Vagina (tissue), 2 donors: ENCODE measurements at places on chromosomes 2 and 18.

- DNase-seq = no peak
These were observed 303.4 kb upstream of the NCKAP5 start for GRCh38 chr2:133871545-133872209.

GRCh38 chr18:48975120-48975816 lies 24.5 kb upstream of the SMAD7 start:
- DNase-seq = no peak

DNA sequence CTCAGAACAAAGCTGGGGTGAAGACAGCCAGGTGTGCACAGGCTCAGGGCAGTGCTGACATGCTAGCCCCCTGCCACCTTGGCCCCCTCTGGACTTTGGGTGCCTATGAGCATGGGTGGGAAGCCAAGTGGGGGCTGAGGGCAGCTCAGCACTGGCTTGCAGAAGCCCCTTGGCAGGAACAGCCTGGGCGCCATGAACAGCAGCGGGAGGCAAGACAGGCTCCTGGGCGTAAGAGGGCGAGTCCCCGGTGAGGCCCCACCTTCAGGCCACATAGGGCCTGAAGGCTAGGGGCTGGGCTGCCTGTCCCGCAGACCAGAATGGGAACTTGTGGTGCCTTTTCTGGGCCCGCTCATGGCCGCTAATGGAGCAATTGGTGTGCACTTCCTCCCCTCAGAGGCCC lies 47.0 kb upstream of the COX7A2L start:
- DNase-seq = no peak

DNA sequence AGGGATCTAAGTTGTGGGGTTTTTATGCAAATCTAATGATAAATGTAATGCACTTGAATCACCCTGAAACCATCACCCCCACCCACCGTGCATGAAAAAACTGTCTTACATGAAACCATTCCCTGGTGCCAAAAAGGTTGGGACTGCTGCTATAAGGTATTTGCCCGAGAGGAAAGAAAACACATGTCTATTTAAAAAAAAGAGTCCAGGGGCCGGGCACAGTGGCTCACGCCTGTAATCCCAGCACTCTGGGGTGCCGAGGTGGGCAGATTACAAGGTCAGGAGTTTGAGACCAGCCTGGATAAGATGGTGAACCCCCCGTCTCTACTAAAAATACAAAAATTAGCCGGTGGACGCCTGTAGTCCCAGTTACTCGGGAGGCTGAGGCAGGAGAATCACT lies 1372.8 kb upstream of the CDH2 start:
- no peak for DNase-seq

GRCh38 chr18:55268151-55268601 lies 308.9 kb upstream of the CCDC68 start:
- no peak for DNase-seq

GRCh38 chr2:110791435-110791834 lies 59.1 kb downstream of the ACOXL start:
- no peak for DNase-seq
